Activated T-helper 2 cell treated with anti-CD3 and anti-CD28 coated beads, Interferon-gamma antibody, Interleukin-2, Interleukin-4, amounts not matched to agents 10 μg/mL and 5 μg/mL and 100 μg/mL, durations not matched to agents 14 hours and 24 hours and 36 hours (primary cell): ENCODE measurements at places on chromosomes 1 and 21.
A peak's percentile ranks its signal among the peaks of the same experiment; 100 is the strongest.

DNA sequence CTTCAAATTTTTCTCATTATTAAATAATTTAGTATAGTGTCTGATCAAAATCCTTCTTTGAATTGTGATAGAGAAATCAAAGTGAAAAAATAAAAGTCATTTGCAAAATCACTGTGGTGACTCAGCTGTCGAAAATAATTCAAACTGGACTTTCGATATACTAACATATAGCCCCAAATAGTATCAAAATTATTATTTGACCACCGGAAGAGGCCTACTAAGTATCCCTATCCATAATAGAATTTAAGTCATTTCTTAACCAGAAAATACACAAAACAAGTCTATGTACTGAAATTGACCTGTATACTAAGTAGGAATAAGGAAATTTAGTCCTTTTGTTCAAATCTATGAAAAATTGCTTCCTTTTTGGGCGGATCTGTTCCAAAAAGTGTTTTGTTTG is 180.7 kb downstream of the MRPL39 start:
- DNase-seq = no peak

- no peak for DNase-seq
These were observed 54.2 kb downstream of the NRIP1 start for GRCh38 chr21:15010645-15011044.

GRCh38 chr1:61081144-61081685 is 1.1 kb upstream of the NFIA start:
- DNase-seq = no peak

GRCh38 chr21:41054018-41054578 is 113.9 kb upstream of the BACE2 start:
- no peak for DNase-seq

- DNase-seq = no peak
These were observed 66.8 kb downstream of the ACBD6 start for GRCh38 chr1:180435566-180435965.

GRCh38 chr1:13702425-13703127 is 2.6 kb downstream of the PRDM2 start:
- DNase-seq = peak; percentile 31

GRCh38 chr1:155081472-155082300 is 3.0 kb downstream of the EFNA3 start:
- no peak for DNase-seq

DNA sequence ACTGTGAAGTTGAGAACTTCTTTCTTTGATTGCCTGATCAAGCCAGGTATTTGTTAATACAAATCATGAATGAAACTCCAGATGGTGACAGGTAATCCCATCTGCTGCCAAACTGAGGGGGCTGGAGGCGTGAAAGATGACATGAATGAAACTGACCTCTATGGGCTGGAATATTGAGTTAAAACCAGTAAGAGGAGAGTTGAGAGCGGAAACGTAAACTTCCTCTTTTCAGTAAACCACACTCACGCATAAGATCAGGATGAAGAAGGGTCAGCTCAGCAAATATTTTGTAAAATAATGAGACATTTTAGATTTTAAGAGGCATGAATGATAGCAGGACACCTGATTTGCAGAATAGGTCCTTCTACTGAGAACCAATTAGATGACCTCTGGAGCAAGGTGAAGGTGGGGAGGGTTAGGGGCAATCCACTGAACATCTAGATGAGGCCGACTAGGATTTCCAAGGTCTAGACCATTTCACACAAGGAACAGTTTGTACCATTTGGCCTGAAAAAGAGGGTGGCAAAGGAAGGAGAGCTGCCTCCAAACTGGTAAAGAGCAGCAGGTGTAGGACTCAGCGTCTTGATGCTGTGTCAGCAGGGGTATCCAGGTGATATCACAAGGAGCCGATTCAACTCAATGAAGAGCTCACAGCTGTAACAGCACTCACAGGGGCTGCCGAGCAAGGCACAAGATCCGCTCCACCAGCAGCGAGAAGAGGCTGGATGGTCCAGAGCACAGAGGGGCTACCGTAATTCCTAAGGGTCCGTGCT is 132.6 kb downstream of the NTPCR start:
- DNase-seq = no peak

GRCh38 chr1:40394491-40395172 is 21.1 kb downstream of the SMAP2 start:
- no peak for DNase-seq

GRCh38 chr1:155970531-155971167 is 7.7 kb downstream of the ARHGEF2 start:
- DNase-seq = no peak

GRCh38 chr1:59261537-59261936 is 35.4 kb upstream of the FGGY start:
- DNase-seq = no peak

GRCh38 chr1:154212083-154212482 is 6.0 kb upstream of the CFAP141 start:
- no peak for DNase-seq

GRCh38 chr1:154548028-154548427 is 10.4 kb downstream of the UBE2Q1 start:
- no peak for DNase-seq

DNA sequence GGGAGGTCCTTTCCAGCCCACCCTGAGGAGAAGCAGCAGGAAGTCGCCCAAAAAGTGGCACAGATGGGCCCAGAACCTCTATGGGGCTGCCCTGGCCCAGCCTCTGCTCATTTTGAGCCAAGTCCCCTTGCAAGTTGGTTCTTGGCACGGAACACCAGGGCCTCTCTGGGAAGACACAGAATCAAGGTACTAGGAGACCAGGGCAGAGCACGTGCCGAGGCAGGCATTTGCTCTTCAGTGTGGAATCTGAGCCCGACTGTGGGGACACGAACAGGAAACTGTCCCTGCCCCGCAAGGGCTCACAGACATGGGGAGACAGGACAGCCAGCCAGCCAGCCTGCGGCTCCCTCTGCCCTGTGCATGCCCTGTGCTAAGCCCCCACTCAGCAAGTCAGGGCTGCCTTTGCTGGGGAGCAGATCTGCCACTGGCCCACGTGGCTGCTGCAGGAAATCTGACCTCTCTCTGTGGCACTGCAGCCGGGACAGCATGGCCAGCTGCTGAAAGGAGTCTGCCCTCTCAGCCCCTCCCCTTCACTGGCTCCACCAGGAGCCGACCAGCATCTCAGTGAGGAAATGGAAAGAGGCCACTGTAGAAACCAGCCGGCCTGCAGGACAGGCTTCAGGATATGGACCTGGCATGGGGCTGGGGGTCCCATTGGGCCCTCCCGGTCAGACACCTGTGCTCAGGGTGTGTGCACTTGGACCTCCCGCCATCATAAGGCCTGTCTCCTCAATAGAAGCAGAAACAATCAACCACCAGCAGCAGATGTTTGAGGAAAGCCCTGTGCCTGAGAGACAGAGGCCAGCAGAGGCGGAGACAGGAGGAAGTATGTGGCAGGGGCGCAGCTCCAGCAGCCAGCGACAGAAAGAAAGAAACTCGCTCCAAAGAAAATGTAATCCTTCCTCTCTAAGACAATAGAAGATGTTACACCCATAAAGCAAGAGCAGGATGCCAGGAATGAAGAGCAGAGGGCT is 3.7 kb downstream of the ARHGEF16 start:
- no peak for DNase-seq

DNA sequence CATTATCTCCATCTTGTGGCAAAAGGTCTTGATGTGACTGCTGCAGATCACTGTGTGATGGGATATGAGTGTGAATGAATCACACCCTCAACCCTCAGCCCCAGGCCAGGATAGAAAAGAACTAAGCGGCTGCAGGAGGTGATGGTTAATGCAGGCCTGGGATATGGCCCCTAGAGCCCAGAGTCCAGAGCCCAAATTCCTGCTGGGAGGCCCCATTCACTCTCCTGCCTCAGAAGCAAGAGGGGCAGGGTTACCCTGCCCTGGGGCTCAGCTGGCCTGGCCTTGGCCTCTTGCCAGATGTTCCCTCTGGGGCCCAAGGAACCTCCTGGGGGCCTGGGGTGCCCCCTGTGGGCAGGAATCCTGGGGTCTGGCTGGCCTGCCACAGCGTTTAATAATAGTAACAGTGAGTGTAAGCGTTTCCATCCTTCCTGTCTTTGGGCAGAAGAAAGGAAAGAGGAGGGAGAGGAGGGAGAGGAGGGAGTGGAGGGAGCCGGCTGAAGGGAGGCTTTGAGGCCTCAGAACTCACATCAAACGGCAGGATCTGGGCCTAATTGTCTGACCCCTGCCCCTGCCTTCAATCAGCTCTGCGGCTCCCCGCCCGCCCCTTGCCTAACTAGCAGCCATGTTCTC is 26.2 kb downstream of the DMAP1 start:
- no peak for DNase-seq

DNA sequence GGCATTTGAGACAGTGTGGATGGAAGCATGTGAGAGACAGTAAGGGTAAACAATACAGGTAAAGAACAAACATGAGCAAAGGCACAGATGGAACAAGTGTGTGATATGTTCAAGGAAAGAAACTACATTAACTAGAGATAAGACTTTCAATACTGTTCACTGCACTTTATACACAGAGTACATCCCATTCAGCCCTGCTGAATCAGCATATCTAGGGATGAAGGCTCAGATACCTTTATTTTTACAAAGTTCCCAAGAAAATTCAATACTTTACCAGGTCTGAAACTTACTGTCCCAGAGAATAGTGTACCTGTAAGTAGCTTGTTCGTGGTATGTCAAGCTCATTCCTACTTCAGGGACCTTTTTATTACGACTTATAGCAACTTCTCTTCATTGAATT is 122.5 kb downstream of the LHX4 start:
- no peak for DNase-seq

GRCh38 chr1:26438041-26438440 is 5.9 kb downstream of the DHDDS start:
- DNase-seq = no peak

- no peak for DNase-seq
These were observed 45.2 kb downstream of the TMCO4 start for GRCh38 chr1:19754482-19754881.

DNA sequence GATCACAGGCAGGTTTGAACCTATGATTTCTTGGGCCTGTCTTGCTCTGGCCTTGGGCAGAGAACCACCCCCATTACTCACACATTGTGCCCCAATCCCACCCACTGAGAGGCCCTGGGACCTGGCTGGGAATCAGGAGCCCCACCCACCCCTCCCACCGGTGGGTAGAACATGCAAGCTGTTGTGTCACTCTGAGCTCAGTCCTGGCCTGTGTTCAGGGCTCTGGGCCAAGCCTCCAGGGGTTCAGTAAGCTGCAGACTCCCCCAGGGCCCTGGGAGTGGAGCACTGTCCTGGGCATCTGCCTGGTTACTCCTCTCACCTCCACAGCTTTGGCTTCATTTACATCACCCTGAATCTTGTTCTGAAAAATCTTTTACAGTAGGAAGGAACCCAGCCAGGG is 270.5 kb downstream of the RRAGC start:
- no peak for DNase-seq

DNA sequence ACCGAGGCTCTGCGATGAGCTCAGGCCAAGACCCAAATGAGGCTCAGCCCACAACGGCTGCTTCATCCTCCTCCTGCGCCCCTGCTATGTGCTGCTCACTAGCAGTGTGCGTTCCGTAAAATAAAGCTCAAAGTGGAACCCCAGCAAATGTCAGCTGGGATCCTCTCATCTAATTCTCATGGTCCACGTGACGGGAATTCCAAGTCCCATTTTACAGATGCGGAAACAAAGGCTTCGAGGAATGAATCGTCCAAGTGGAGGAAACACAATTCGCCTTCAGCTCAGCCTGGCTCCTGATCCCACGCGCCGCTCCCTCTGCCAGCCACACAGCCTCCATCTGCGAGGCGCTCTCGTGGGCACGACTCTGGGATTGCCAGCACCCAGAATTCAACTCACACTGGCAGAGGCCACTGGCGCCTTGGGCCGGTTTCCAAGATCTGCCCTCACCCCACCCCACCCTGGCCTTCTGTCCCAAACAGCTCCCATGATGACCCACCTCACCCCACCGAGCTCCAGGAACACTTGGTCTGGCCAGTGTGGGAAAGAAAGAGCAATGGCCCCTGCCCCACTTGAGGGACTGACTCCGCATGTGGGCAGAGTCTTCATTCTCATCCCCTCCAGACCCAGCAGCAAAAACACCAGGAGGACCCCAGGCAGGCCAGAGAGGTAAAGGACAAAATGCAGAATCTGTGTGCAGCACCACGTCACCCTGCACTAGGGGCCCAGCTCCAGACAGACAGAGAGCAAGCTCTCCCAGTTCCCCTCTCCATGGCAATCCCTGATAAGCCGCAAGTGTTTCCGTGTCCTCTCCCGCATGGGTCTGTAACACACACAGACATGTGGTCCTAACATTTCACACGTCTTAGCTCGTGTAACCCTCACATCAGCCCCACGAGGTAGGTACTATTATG is 10.5 kb downstream of the CASZ1 start:
- DNase-seq = no peak

DNA sequence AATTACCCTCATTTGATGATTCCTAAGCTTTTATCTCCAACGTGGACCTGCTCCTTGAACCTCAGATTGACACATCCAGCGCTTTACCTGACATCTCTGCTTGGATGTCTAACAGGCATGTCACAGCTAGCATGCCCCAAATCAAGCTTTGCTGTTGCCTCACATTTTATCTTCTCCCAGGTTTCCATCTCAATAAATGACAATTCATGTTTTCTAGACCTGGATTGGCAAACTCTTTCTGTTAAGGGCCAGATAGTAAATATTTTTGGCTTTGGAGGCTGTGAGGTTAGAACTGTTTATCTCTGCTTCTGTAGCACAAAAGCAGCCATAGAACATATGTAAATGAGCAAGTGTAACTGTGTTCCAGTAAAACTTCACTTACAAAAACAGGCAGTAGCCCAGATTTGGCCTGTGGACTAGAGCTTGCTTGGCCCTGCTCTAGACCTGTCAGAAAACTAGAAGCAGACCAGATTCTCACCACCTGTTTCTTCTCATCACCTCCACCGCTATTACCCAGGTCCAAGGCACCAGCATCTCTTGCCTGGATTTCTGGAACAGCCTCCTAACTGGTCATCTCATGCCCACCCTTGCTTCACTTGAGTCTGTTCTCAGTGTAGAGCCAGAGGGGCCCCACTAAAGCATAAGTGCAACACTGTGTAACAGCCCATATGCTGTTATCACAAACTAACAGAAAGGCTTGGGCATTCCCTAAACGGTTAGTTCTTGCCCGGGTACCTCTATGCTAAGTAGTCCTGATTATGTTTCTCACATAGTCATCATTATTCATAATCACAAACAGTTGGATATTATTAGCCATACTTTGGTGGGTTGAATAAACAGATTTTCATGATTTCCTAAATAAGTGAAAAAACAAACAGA is 42.3 kb downstream of the UBE4B start:
- DNase-seq = no peak

- DNase-seq = no peak
These were observed 13.8 kb downstream of the UBE4B start for GRCh38 chr1:10046356-10047085.

- no peak for DNase-seq
These were observed at the start of gene RGS21 for GRCh38 chr1:192316942-192317450. RGS21 (plus strand) TSS chr1:192316992; CDS start chr1:192343037, 26,045 bp downstream.

DNA sequence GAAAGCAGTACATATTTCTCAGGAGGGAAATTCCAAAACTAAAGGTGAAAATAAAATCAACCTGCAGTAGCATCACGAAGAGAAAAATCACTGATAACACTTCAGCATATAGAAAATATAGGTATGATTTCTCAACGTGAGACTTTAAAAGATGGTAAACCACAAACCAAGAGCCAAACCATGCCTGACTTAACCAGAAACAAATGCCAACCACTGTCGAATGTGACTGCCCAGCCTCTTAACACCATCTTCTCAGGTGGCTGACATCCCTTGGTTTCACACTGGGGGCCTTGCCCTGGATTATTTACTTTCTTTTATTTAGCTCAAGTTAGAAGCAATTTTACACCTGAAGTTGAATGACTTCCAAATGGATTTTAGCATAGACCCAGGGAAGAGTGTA is 10.1 kb downstream of the HMGCS2 start:
- no peak for DNase-seq

- no peak for DNase-seq
These were observed 12.3 kb downstream of the PCSK9 start for GRCh38 chr1:55051621-55052020.
